RWPE2 (cell line): ENCODE measurements at places on chromosomes 1 and 21.
A peak's percentile ranks its signal among the peaks of the same experiment; 100 is the strongest.

DNA sequence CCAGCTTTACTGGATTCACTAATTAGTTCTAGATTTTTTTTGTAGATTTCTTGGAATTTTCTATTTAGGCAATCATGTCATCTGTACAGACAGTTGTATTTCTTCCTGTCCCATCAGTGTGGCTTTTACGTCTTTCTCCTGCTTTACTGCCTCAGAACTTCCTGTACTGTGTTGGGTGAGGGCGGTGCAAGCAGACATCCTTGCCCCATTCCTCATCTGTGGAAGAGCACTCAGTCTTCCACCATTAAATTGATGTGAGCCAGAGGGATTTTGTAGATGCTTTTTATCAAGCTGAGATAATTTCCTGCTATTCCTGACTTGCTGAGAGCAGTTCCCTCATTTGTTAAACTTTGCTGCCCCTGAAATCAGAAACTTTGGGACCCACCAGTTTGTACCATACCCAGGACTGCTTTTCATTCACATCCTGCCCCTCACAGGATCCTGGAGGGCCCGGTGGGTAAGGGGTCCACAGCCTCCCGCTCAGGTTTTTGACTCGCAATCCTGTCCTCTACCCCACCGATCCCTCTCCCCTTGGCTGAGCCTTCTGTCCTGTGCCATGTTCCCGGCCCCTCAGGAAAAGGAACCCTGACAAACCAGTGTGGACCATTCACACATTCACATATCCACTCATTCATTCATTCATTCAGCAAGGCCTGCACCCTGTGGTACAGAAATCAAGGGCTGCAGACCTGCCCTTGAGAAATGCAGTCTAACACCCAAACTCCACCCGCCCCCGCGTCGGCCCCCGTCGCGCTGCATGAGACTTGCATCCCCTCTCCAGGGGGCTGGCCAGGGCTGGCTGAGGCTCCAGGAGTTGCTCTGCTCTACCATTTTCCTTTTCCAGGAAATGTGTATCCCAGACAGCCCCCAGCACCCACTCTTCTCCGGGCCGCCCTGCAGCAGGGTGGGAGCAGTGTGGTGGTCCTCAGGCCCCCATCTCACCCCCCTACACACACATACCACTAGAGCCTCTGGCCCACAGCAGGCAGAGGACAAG lies 246.5 kb upstream of the VAMP3 start:
- H3K36me3 ChIP-seq: no peaks in the 10 kb centered on the region
- H3K27me3 ChIP-seq: no peaks in the 10 kb centered on the region
- DNase-seq: no peak

DNA sequence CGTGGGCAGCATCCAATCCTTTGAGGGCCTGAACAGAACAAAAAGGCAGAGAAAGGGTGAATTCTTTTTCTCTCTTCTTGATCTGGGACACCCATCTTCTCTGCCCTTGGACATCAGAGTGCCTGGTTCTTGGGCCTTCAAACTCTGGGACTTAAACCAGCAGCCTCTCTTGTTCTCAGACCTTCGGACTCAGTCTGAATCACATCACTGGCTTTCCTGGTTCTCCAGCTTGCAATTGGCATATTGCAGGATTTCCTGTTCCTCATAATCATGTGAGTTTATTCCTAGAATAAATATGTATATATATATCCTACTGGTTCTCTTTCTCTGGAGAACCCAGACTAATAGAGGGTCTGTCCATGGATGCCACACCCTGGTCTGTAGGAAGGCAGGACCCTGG lies 16.3 kb upstream of the TENT5C start:
- no peaks in the 10 kb centered on the region for H3K4me1 ChIP-seq
- no peak overlapping the region for H3K27ac ChIP-seq
- no peak overlapping the region for H3K4me3 ChIP-seq

GRCh38 chr21:42097860-42098454 lies 26.8 kb downstream of the UMODL1 start:
- no peaks in the 10 kb centered on the region for H3K27me3 ChIP-seq
- no peak for DNase-seq
- peak overlapping the region; percentile 48 for H3K27ac ChIP-seq
- H3K36me3 ChIP-seq: no peaks in the 10 kb centered on the region
- no peak overlapping the region for H3K4me3 ChIP-seq

GRCh38 chr1:152774875-152775274 lies at the start of gene LCE1F:
LCE1F (plus strand) TSS chr1:152775140; CDS start chr1:152776372, 1,232 bp downstream.
- H3K27me3 ChIP-seq: no peaks in the 10 kb centered on the region
- H3K36me3 ChIP-seq: no peaks in the 10 kb centered on the region
- H3K4me1 ChIP-seq: peaks cover 4% of the 10 kb centered on the region
- DNase-seq: no peak
- no peak within 1 kb of the TSS for H3K4me3 ChIP-seq

GRCh38 chr1:205812271-205812877 lies 624 bp downstream of the SLC41A1 start:
- peak overlapping the region; percentile 64 for H3K4me3 ChIP-seq
- H3K36me3 ChIP-seq: peaks cover 8% of the 10 kb centered on the region
- H3K27ac ChIP-seq: peak overlapping the region; percentile 35
- DNase-seq: no peak
- H3K27me3 ChIP-seq: no peaks in the 10 kb centered on the region

- H3K27me3 ChIP-seq: no peaks in the 10 kb centered on the region
- H3K4me3 ChIP-seq: no peak overlapping the region
- DNase-seq: no peak
- no peak overlapping the region for H3K27ac ChIP-seq
Observed at GRCh38 chr1:211591980-211592493, 13.1 kb upstream of the SLC30A1 start.

- no peak overlapping the region for H3K4me3 ChIP-seq
- no peaks in the 10 kb centered on the region for H3K27me3 ChIP-seq
- DNase-seq: peak; percentile 71
- H3K36me3 ChIP-seq: no peaks in the 10 kb centered on the region
Observed at GRCh38 chr1:23585321-23586022, 26.2 kb upstream of the ID3 start.
